ENCODE measurements at places on chromosomes 12 and 14.
A peak's percentile ranks its signal among the peaks of the same experiment; 100 is the strongest.

GRCh38 chr12:49358483-49359141, 8.7 kb upstream of the SPATS2 start:
- DNase-seq, result peak; percentile 67

DNA sequence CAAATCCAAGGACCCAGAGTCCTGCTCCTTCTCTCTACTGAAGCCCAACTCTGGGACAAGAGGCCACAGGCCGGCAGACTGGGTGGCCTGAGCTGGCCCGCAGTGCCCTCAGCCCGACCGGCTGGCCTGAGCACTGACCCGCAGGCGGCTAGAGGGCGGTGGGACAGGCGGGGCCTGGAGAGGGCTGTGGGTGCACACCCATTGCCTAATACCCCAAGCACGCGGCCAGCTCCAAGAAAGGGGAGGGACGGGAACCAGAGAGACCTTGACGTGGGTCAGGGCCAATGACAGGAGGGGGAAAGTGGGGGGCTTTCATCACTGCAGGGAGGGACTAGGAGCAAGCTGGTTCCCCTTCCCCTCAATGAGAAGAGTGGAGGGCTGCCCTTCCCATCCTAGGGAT, 2.0 kb upstream of the WNT10B start:
- no peak for DNase-seq

DNA sequence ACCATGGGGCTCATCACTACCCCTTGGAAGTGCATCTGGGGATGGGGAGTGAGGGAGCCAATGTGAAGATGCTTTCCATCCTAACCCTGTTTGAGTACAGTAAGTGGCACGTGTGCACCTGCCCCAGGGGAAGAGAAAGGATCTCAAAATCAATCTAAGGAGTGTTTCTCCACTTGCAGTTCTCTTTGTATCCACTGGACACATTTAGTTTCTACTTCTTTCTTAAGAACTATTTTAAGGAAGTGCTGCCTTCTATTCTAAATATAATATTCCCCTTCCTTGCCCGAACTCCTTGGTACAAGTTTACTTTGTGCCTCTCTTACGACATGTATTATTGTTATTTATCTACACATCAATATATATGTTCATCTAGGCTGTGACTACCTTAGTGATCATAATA, 73.8 kb downstream of the TTC6 start:
- no peak for DNase-seq

- DNase-seq, result no peak
Observed at GRCh38 chr12:124392667-124393413, 97.9 kb downstream of the RFLNA start.

Data from NCI-H1930 (cell line).